ENCODE measurements at places on chromosomes 5 and 9.

GRCh38 chr5:167453246-167454030, 838.0 kb upstream of the WWC1 start:
- DNase-seq, result no peak

GRCh38 chr5:140043508-140043872, 391 bp upstream of the NRG2 start:
- peak; percentile 4 for DNase-seq

DNA sequence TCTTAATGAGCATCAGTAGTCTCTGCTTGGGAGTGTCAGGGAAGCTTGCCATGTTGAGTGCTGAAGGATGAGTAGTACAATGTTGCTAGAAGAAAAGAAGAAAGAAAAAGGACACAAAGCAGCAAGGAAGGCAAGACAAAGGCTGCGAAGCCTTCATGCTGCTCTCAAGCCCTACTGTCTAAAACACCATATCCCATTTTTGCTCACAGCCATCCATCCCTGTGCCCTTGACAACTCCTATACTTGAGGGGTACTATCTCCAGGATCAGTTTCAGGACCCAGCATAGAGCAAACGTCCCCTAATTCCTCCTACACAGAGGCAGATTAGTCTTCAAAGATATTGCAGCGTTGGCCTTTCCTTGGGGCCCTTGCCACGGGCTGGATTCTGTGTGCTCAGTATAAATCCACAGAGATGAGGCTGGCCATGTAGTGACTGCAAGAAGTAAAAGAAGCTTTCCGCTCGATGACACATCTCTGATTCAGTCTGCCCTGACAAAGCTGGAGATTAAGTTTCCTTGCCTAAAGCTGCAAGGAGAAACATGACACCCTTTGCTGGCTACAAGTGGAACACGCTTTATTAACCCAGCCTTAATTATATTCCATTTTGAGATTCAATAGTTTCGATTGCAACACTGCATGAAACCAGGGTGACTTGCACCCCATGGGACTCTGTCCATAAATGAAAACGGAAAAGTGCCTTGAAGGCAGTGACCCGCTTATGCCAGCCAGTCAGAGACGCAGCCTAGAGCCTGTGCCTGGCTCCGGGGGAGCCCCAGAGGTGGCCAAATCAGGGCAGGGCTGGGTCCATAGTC, 304.6 kb downstream of the ACTL7B start:
- no peak for DNase-seq

DNA sequence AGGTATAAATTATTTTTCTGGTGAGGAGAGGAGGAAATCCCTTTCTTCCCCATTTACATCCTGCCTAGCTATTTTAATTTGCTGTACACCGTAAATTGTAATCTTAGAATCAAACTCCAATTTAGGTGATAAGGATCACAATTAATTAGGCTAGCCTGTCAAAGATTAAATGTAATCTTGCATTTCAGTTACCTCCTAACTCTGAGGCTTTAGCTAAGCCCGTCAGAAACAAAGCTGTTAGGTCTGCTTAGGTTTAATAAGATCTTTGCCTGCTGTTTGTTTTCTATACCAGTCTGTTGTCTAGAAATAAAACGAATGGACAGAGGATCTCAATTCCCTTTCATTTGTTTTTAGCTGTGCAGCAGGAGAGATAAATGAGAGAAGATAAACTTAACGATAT, 51.5 kb downstream of the PIK3R1 start:
- DNase-seq, result no peak

GRCh38 chr9:134992755-134993124, 75.0 kb upstream of the FCN1 start:
- DNase-seq, result no peak

DNA sequence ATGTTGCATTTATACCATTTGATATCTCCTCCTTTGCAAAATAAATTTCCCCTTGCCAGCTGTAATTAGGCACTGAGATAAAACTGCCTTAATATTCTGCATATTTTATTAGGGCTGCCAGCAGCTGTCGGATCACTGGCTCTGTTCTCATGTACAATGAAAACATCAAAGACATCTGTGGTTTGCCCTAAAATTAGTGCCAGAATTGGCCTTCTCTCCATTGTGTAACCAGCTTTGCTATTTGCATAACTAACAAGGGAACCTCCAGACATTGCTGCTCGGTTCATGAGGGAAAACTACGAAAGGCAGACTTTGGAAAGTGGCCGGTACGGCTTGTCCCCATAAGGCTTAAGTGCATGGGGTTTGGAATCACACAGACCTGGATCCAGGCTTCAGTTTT, 45.5 kb upstream of the KIF2A start:
- no peak for DNase-seq

DNA sequence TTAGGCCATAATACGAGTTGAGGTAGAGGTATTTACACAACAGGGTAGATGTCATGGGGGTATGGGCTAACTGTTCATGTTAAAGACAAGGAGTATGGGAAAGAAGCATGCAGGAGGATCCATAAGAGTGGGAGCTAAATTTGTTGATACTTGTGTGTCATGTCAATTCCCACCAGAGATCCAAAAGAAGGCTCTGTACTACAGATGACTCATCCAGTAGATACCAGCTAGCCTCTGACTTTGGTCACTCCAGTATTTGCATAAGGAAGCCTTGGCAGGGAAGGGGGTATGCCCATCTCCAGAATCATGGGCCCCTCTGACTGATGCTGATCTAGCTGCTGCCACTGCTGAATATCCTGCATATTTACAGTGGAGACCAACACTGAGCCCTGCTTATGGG, 743.7 kb upstream of the GRAMD2B start:
- DNase-seq, result no peak

DNA sequence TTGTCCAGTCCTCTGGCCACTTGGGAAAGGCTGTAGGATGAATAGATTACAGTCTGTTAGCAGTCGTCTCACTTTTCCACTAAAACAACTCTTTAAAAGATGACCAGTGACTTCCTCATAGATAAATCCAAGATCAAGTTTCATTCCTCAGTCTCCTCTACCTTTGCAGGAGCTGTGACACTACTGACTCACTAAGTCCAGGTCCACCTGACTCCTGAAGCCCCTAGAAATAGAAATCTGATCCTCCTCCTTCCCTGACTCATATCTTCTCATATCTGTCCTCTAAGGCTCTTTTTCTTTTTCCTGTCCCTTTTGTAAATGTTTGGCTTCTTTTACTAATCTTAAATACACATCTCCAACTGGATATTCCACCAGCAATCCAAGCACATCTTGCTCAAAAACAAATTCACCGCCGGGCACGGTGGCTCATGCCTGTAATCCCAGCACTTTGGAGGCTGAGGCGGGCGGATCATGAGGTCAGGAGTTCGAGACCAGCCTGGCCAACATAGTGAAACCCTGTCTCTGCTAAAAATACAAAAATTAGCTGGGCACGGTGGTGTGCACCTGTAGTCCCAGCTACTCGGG, 2.6 kb downstream of the CCDC125 start:
- DNase-seq, result no peak

DNA sequence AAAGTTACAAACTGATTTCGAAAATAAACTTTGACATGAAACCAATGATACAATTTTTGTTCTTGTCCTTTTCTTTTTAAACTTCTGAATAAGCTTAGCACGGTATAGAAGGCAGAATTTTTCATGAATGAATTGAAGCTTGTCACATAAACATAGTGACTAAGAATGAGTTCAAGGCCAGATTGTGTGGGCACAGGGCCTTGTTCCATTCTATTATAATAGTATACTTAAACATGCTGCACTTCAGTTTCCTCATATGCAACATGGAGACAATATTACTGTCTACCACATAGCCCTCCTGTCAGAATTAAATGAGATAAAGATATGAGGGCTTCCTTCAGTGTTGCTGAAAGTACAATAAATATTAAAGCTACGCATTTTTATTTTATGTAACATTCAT, 204.2 kb upstream of the HAPLN1 start:
- DNase-seq, result no peak

- peak; percentile 34 for DNase-seq
These were observed at the start of gene MCC for GRCh38 chr5:113487781-113488644. Gene MCC (minus strand): TSS chr5:113488453.

DNA sequence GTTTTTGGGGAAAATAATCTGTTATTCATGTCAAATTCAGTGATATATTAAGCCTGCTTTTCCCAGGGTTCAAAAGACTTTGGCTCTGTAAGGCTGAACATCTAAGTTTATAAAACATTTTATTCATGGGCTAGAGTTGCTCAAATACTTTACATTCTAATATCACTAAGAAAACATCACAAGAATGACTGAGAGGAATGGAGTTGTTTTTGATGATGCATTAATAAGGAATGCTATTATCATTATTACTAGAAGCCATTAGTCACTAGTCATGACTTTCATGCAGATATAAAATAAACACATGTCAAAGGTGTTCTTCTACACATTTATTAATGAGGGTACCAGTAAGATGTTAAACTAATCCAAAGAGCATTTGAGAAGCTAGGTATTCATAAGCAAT, 185.5 kb upstream of the KCNN2 start:
- DNase-seq, result no peak

GRCh38 chr5:14148483-14148882, 5.3 kb downstream of the TRIO start:
- no peak for DNase-seq

DNA sequence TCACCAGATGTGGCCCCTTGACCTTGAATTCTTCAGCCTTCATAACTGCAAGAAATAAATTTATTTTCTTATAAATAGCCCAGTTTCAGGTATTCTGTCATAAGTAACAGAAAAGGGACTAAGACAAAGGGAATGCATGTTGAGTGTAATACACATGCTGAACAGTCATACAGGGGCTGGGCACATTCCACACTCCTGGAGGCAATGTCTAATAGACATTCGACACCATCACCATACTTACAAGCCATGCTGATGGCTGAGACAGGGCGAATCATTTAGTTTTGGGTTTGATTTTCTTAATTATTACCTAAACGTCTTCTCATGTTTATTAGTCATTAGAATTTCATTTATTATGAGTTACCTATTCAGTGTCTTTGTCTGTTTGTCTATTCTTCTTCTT, 68.5 kb downstream of the TENT4A start:
- no peak for DNase-seq

DNA sequence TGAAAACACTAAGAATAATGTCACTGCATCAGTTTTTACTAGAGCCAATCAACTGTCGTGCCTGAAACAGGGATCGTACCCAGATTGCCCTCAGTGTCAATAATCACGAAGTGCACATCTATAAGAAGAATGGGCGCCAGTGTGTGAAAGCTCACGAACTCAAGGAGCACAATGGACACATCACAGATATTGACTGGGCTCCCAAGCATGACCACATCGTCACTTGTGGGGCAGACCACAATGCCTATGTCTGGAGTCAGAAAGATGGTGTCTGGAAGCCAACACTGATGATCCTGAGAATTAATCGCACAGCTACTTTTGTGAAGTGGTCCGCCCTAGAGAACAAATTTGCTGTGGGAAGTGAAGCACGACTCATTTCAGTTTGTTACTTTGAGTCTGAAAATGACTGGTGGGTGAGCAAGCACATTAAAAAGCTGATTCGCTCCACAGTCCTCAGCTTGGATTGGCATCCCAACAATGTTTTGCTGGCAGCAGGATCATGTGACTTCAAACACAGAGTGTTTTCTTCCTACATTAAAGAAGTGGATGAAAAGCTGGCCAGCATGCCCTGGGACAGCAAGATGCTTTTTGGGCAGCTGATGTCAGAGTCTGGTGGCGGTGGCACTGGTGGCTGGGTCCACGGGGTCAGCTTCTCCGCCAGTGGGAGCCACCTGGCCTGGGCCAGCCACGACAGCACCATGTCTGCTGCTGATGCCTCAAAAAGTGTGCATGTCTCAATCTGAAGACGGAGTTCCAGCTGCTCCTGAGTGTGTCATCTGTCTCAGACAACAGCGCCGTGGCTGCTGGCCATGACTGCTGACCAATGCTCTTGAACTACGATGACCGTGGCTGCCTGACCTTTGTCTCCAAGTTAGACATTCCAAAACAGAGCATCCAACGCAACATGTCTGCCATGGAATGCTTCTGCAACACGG, 32.2 kb downstream of the NSA2 start:
- DNase-seq, result no peak

- peak; percentile 57 for DNase-seq
These were observed at the start of gene ASS1 for GRCh38 chr9:130444565-130445221. Gene ASS1 (plus strand): TSS chr9:130444961. CDS start chr9:130452229, 7,268 bp downstream.

DNA sequence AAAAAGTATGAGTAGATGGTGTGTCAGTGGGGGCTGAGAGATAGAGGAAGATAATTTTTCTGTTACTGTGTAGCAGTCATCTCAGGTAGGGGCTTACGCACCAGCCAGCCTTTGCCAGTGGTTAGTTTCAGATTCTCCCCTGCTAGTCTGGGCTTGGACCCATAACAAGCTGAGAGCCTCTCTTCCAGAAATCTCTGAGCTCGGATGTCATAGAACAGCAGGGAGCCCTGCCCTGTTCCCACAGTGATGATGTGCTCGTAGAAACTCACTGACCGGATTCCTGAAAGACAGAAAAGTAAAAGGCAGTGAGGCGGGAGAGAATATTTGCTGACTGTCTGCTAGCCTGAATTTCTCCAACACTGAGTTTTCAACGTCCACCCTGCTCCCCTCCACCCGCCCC, 37.2 kb downstream of the DCAF12 start:
- DNase-seq, result no peak

GRCh38 chr5:181059297-181060230, 19.5 kb downstream of the BTNL9 start:
- no peak for DNase-seq

DNA sequence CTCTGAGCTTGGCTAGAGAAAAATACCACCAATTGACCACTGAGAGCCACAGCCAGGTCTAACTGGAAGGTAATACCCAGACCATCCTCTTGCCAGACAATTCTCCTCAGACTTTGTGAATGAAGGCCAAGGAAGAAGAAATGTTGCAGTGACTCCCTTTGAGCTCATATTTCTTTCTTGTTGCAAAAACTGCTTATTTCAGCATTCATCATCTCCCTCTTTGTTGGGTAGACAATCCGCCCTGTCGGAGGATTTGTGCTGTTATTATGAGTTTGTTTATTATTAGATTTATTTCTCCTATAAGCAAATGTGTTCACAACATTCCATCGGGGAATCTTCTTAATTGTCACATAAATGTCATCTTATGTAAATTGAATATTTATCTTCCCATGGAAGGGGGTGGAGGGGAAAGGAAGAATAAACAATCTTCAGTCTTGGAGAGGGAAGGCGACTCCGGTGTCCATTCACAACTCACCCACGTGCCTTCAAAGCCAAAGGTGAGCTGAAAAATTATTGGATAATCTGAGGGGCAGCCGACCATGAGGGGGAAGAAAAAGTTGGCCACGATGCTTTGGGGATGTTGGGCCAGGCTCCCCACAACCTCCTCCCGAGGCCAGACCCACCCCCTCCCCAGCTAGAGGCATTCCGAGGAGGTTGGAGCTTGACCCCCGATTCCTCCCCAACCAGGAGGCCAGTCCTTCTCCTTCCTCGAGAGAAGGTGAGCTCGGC, 1.8 kb upstream of the JADE2 start:
- DNase-seq, result no peak

GRCh38 chr9:25415718-25416117, 262.5 kb downstream of the TUSC1 start:
- DNase-seq, result no peak

- DNase-seq, result no peak
These were observed 13.5 kb downstream of the NFIL3 start for GRCh38 chr9:91410161-91410560.
